ENCODE measurements at places on chromosomes 2 and 18.
A peak's percentile ranks its signal among the peaks of the same experiment; 100 is the strongest.

DNA sequence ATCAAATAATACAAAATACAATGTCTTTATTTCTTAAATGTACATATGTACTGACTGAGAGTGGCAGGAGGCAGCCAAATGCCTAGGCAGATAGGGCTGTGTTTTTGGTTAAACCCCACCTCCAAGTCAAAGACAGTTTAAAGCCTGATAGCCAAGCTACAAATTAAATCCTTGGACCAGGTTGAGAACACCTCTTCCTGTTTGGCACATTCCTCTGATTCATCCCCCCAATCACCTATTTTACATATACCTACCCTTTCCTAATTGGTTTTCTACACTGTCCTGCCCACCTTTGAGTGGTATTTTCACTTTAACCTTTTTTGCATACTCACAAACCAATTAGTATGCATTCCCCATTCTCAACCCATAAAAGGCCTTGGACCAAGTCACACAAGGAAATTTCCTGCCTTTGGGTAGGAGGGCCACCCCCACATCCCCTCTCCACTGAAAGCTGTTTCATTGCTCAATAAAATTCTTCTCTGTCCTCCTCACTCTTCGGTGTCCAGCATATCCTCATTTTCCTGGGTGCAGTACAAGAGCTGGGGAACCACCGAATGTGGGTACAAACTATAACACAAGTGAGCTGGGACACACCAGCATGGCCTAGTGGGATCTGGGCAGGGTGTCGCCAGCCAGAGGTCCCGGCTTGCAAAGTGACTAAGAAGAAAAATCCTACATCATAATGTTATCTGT is 149.1 kb downstream of the UBE2E3 start:
- DNase-seq: no peak

GRCh38 chr2:141611981-141612380 is 518.8 kb downstream of the LRP1B start:
- DNase-seq: peak; percentile 84

GRCh38 chr2:45477546-45477945 is 133.5 kb downstream of the SRBD1 start:
- DNase-seq: no peak

GRCh38 chr2:9398881-9399780 is 24.2 kb downstream of the ITGB1BP1 start:
- DNase-seq: no peak

DNA sequence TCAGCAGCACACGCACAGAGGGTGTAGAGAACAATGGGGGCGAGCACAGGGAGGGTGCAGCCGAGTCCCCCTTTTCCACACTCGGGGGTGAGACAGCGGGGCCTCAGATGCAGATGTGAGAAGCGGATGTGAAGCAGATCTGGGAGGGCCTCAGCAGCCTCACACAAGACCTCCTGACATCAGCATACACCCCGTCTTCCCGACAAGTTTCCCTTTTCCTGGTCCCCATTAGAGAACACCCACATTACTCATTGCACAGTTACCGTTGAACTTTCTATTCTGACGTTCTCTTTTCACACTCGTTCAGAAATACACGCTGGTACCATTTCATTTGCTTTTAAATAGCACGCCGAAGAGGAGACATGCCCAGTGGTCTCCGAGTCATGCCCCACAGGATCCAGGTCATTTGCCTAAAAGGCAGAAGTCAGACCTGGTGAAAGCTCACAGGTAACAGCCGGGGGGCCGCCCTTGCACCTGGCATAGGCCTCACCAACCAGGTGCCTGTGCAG is 129.5 kb upstream of the ID2 start:
- DNase-seq: no peak

DNA sequence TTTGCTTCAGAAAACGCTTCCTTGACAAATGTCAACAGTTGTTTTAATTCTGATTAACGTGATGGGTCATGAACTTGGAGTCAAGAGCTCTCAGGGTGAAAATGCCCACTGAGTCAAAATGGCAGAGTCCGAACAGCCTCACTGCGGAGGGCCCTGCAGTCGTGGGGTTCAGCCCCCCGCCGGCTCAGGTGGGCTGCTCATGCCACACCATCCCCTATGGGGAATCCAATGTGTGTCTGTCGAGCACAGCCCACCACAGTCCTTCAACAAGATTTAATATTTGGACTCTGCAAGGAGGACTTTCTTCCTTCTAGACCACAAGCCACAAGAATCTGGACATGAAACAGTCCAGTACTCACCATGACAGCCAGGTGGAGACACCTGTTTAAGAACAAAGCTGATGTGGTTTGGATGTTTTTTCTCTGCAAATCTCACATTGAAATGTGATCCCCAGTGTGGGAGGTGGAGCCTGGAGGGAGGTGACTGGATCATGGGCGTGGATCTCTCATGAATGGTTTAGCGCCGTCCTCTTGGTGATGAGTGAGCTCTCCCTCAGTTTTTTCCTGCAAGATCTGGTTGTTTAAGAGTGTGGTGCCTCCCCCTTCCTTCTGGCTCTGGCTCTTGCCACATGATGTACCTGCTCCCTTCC is 201.0 kb downstream of the NDUFA10 start:
- peak; percentile 15 for DNase-seq

- DNase-seq: no peak
Observed at GRCh38 chr2:120345608-120346007, 328 bp upstream of the INHBB start.

DNA sequence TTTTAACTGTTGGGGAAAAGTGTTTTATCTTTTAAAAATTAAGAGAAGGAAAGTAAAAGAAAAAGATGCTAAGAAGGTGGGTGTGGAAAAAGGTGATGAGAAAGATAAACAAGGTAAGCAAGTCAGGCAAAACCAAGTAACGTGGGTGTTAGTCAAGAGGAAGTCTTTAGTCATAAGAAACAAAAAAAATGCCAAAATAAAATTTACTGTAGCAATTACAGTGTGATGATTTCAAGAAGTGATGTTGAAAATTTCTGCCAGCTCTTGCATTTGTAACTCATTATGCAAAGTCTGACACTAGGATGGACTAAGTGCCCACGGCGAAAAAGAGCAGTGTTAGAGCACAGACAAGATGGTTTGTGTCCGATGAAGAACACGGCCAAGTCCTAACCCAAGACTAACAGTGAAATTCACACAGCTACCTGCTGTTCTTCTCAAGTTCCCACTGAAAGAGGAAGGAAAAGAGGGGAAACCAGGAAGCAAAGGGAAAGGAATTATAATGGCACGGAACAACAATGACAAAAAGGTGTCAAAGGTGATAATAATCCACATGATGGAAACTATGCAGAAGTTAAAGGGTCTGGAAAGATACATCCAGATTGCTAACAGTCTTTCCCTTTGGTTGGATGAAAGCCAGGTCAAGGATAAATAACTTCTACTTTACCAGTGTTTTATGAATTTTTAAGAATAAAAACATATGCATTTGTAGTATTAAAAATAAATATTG is 34.1 kb downstream of the NOL10 start:
- peak; percentile 17 for DNase-seq

DNA sequence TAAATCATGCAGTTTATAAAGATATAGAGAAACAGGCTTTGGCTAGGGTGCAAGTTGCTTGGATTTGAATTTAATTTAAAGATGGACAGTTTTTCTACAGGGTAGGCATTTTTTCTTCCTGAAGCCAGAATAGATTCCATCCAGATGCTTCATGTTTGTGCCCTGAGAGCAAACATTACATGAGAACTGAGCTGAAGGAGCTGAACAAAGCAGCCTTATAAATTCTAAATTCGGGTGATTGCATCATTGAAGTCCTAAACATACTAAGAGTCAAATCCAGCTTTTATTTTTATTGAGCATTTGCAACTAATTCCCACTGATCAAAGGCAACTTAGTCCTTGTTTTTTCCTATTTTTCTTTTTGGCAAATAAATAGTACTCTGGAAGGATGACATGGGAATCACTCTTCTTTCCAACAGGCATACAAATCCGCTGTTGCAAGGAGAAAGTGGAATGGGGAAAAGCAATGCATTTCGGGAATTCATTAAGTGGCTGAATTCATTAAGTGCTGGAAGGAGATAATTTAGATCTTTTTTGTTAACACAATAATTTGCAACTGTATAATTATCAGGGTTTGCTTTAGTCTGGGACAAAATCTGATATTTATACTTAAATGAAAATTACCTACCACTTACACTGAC is 828.0 kb downstream of the SLC4A3 start:
- DNase-seq: no peak

DNA sequence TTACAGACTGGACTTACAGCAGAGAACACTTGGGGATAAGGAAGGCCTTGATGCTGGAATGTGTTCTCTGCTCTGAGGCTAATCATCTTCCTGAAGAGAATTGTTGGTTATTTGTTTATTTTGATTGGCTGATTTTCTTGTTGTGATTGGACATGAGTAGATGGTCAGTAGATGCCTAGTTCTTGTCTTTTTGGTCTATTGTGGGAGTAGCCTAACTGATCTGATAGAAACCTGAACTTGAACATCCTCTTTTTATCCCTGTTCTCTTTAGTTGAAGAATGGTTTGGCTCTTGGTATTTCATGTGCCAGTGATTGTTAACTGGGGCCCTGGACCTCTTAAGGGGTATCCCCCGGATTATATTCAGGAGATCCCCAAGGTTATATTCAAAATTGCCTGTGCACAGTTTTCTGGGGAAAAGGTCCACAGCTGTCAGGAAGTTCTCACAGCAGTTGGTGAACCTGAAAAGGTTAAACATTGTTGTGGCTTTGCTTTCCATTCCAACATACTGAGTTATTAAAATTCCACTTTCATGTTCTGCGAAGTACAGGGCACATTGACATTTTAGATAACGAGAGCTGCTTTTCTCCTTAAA is 13.6 kb downstream of the TWSG1 start:
- DNase-seq: peak; percentile 75

GRCh38 chr2:129483366-129483765 is 496.1 kb upstream of the RAB6C start:
- DNase-seq: no peak

DNA sequence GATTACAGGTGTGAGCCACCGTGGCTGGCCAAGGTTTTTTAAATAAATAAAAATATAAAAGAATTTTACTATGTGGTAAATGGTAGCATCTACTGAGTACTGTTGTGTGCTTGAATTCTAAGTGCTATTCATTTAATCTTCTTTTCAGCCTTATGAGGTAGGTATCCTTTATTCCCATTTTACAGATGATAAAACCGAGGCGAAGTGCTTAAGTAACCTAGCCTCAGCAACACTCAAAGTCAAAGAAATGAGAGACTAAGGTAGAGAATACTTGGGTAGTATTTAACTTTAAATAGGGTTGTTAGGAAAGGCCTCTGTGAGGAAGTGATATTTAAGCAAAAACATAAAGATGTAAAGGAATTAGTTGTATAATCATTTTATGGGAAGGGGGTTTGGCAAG is 5.7 kb upstream of the THOC1 start:
- no peak for DNase-seq

GRCh38 chr2:31033032-31033431 is 105.2 kb downstream of the GALNT14 start:
- DNase-seq: no peak

Data from ELR (cell line).